ENCODE measurements at places on chromosomes 5 and 9.

- DNase-seq, result no peak
Measured at GRCh38 chr9:102309379-102309778, 570.9 kb upstream of the GRIN3A start.

DNA sequence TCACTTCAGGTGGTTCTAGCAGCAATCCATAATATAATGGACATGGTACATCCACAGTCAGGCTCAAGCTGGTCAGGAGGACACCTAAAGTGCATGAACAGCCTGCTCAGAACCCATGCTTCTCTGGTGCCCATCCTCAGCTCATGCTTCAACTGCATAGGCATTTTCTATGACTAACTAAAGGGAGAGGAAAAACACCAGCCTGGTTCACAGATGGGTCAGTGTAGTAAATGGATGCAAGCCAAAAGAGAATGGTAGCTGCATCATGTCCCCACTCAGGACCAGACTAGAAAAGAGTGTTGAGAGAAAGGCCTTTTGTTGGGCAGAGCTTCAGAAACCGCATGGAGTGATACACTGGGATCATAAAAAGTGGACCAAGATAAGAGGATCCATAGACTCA is 556.6 kb downstream of the TLE1 start:
- no peak for DNase-seq

DNA sequence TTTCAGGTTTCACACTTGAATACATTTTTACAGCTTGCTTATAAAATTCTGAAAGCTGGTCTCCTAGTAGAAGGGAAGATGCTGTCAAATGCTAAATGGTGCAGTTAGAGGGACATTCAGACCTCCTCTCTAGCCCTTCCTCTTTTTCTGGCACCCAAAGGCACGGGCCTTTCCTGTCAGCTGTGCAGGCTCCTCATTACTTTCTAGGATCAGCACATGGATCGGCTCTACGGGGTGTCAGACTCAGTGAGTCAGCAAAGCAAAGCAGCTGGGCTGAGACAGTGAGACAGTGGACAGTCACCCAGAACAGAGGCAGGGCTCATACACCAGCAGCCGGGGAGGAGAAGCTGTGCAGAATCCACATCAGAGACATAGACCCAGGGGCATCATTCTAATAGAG is 80.0 kb upstream of the TNC start:
- no peak for DNase-seq

DNA sequence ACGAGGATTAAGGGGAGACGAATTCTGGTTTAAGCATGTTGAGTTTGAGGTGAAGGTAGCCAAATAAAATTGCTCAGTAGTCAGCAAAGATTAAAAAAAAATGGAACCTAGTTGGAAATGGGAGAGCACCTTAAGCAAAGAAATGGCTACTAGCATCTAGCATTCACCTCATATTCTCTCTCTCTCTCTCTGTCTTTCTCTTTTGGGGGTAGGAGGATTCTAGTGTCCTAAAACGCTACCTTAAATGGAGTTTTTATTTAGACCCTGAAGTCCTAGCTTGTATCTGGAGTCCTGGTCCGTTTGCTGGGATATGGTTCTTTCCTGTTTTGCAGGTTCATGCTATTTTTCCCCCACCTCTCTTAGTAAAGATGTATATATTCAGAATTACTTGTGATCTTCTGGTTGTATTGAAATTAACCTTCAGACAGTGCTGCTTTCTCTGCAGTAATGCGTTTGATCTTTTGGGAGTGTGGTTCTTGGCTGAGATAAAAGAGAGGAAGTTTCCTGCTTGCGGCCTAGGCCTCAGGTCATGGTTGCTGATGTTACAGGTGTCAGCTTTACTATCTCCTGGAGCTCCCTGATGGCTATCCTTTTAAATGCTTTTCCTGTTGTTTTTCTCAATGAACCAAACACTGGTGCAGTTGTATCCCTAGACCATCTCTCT is 8.0 kb downstream of the TGFBR1 start:
- no peak for DNase-seq

DNA sequence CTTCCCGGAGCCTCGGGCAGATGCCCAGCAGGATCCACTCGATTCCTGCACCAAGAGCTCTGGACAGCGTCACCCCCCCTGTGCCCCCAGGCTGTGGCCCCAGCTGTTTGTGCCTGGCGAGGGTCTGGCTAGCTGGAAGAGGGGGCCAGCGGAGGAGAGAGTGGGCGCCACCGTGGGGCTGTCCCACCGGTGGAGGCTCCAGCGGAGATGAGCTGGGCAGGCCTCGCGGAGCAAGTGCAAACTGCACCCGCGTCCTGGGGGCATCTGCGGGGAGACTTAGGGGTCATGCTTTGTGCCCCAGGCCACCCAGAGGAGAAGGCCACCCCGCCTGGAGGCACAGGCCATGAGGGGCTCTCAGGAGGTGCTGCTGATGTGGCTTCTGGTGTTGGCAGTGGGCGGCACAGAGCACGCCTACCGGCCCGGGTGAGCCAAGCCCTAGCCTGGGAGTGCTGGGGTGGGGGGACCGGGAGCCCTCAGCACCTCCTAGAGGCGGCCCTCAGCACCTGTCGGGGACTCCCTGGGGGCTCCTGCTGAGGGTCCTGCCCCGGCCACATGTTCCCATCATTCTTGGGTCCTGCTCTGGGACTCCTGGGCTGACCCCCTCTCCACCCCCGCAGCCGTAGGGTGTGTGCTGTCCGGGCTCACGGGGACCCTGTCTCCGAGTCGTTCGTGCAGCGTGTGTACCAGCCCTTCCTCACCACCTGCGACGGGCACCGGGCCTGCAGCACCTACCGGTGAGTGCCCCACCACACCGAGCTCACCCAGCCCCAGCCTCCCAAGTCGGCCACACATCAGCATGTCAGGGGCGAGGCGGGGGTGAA is 5.4 kb downstream of the EGFL7 start:
- no peak for DNase-seq

All from stimulated activated CD4-positive, alpha-beta T cell treated with anti-CD3 and anti-CD28 coated beads, Interleukin-2, amount 100 ng/mL, for 48 hours (primary cell).